ENCODE measurements at places on chromosomes 2 and 18.

GRCh38 chr18:10040287-10041011 is 126.6 kb downstream of the VAPA start:
- peak; percentile 42 for DNase-seq

- DNase-seq, result peak; percentile 38
Observed at GRCh38 chr18:11268153-11268552, 118.8 kb upstream of the PIEZO2 start.

DNA sequence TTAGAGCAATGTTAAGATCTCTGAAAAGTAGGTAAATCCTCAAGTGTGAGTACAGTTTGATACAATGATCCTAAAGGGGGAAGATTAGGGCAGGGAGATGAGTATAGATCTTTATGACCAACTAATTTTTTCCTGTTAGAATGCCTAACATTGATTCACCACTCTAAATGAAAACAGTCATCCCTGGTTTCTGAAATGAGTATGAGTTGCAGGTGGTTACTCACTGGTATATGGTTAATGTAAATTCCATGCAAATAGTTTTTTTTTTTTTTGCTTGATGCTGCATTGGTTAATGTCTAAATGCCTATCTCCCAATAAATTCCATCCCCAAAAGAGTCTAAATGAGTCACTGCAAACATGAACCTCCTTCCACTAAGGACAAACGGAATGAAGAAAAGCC is 55.0 kb upstream of the SERPINB2 start:
- DNase-seq, result peak; percentile 42

GRCh38 chr2:159902722-159903121 is 104.7 kb upstream of the CD302 start:
- no peak for DNase-seq

DNA sequence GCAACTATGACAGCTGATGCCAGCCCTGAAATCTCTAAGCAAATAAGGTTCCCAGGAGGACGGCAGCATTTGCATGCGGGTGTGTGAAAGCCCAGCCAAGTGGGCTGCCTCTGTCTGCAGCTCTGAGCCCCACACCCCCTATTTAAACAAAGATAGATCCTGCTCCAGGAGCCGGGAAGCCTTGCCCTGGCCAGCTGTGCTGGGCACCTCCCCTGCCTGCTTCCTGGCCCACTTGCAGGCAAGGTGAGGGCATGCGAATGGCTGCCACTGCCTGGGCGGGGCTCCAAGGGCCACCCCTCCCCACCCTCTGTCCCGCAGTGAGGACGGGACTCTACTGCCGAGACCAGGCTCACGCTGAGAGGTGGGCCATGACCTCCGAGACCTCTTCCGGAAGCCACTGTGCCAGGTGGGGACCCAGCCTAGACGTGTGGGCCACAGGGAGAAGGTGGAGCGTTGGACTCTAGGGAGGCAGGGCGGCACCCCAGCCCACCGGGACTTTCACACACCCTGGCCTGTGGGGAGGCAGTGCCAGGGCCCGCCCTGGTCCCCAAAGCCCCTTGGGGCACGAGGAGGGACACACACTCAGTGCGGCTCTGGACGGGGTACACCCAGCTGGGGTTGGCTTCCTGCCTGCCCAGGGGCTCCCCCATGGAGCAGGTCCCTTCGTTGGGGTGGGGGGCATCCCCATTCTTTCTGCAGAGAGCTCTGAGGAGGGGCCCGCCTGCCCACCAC is at the start of gene ANO7:
Gene ANO7 (plus strand): TSS at position 317 of the 732 bp plus-strand sequence. CDS start 1,387 bp downstream, outside the sequence.
- no peak for DNase-seq

- no peak for DNase-seq
Observed at GRCh38 chr2:216689397-216689796, 6.0 kb downstream of the IGFBP5 start.

- no peak for DNase-seq
Observed at GRCh38 chr2:135965756-135966155, 19.7 kb downstream of the DARS1 start.

- DNase-seq, result peak; percentile 28
Observed at GRCh38 chr2:158464426-158465281, 7.9 kb downstream of the PKP4 start.

DNA sequence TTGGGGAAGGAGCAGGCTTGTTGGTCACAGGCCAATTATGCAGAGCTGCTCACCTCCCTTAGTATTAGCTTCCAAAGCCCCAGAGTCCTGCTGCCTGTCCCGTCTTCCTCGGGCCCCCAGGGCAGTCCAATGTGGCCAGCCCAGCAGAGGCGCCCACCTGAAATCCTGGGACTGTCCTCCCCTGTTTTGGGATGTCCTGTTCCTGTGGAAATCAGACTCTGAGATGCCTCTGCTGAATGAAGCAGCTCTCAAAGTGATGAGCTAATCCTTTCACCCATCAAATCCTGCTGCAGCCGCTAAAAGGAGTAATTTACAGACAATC is 105.3 kb downstream of the CABLES1 start:
- DNase-seq, result no peak

DNA sequence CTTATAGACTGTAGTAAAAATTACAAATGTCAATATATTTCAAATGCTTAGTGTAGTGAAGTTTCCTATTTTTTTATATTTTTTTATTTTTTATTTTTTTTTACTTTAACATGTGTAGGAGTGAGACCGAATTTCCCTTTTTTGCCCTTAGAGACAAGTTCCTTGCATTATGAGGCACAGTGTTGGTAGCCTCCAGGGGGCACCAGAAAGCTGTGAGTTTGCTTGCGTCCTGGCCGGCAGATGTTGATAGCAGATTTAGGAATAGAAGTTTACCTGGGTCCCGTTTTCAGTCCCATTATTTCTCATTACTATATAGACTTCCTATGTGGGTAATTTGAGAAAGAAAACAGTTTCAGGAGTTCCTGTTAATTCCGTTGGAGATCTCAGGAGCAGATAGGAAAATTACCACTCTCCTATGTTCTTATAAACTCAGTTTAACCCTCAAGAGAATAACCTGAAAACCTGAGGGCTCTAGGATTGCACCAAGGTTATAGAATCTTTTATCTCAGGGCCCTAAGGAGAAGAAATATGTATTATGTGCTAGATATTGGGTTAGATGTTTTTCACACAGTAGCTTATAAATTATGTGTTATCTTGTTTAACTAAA is 157.5 kb upstream of the SESTD1 start:
- peak; percentile 91 for DNase-seq

GRCh38 chr2:149167001-149167780 is 128.7 kb downstream of the LYPD6B start:
- DNase-seq, result no peak

GRCh38 chr2:23566241-23567142 is 181.5 kb downstream of the KLHL29 start:
- DNase-seq, result peak; percentile 49

DNA sequence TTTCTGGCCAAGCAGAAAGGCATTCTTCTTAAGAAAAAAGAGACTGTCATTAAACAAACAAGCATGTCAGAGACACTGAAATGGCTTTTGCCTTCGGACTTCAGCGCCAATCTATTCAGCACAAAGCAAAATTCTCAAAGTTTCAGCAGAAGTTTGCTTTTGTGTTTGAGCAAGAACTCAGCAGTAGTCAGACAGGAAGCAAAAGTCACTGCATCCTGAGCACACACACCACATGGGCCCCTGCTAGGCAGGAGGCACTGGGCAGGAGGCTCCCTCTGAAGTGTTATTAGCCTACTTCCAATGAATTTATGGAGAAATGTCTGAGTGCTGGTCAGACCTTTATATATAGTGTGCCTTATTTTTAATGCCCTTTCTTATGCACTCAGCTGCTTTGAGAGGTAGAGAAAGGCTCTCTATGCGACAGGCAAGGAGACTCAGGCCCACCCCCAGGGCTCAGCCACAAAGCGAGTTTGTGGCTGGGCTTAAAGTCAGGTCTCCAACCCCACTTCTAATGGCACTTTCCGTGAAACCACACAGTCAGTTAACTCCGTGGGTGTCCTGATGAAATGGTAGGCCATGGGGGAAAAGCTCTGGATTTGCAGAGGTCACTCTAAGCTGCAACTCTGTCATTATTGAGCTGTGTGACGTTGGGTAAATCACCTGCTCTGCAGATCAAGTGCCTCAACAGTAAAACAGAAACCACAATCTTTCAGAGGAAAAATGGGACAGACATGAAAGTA is 161.0 kb upstream of the TMEM200C start:
- peak; percentile 44 for DNase-seq

DNA sequence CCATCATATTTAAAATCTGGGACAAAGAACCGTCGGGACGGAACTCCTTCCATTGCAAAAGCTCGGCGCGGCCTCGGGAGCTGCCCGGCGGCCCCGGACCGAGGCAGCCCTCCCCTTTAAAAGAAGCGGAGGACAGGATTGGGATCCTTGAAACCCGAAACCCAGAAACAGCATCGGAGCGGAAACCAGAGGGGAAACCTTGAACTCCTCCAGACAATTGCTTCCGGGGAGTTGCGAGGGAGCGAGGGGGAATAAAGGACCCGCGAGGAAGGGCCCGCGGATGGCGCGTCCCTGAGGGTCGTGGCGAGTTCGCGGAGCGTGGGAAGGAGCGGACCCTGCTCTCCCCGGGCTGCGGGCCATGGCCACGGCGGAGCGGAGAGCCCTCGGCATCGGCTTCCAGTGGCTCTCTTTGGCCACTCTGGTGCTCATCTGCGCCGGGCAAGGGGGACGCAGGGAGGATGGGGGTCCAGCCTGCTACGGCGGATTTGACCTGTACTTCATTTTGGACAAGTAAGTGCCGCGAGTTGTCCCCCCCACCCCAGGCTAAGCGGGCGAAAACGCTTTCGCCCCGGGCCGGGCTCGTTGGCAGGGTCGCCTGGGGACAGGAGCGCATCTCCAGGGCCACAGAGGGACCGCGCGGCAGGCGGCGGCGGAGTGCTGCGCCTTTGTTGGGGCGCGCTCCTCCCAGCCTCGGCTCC is at the start of gene ANTXR1:
Gene ANTXR1 (plus strand): TSS at position 38 of the 698 bp plus-strand sequence. CDS start 321 bp downstream, at position 359.
- peak; percentile 92 for DNase-seq

GRCh38 chr18:7946734-7947377 is 379.7 kb downstream of the PTPRM start:
- peak; percentile 76 for DNase-seq

GRCh38 chr2:113253453-113253852 is 25.3 kb downstream of the PAX8 start:
- no peak for DNase-seq

- peak; percentile 59 for DNase-seq
Observed at GRCh38 chr2:51953931-51954330, 922.0 kb upstream of the NRXN1 start.

GRCh38 chr2:224412141-224413015 is 10.5 kb upstream of the FAM124B start:
- peak; percentile 71 for DNase-seq

GRCh38 chr2:231890896-231891513 is 35.2 kb downstream of the NPPC start:
- no peak for DNase-seq

DNA sequence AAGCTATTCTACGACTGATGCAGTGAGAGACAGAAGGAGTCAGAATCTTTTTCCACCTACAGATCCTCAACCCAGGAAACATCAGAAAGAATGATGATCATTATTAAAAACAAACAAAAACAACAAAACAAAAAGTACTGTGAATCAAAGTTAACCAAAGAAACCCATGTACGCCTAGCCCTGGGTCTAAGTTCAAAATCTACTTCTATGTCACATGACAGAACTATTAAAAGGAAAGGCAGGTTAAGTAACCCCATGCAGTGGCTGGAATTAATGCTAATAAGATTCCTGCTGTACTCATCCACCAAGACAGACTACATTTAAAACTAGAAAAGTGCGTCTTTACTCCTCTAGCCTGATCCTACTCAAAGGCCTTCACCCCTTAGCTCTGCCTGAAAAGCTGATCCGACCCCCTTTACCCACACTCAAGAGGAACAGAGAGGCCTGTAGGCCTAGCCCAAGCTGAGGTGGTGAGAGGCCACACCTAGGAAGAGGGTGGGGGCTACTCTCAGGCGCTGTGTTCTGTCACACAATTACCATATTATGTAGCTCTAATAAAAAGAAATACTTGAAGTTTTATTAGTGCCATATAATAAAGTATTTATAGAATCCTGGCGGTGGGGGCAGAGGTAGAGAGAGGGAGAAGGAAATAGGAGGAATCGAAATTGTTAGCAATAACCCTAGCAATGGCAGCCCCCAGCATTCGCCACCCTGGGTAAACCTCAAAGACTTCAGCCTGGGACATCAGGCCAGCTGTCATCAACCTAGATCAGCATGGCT is 37.1 kb downstream of the NHEJ1 start:
- no peak for DNase-seq

- DNase-seq, result peak; percentile 48
Observed at GRCh38 chr18:79616651-79617510, 62.7 kb upstream of the CTDP1 start.

- DNase-seq, result no peak
Observed at GRCh38 chr2:22952656-22953225, 432.2 kb upstream of the KLHL29 start.
